Mammary epithelial cell (primary cell): ENCODE measurements at places on chromosomes 1 and 21.

- DNase-seq = no peak
Measured at GRCh38 chr1:220750131-220750515, 2.0 kb downstream of the MTARC2 start.

DNA sequence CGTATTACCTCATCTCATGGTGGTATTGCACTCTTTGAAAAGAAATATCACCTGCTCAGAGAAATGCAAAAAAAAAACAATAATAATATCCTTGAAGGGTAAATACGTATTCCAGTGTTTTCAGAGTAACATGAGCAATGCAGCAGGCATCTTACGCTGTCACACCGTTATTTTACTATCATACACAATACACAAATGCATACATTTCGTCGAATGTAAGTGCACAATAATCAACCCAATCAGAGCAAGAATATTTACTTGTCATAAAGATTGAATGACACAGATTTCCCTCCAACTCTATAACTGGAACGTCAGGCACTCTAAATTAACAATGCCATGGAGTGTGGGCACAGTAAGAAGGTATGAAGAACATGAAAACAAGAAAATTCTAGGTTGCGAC lies 1050.1 kb downstream of the PLA2G4A start:
- no peak for DNase-seq

DNA sequence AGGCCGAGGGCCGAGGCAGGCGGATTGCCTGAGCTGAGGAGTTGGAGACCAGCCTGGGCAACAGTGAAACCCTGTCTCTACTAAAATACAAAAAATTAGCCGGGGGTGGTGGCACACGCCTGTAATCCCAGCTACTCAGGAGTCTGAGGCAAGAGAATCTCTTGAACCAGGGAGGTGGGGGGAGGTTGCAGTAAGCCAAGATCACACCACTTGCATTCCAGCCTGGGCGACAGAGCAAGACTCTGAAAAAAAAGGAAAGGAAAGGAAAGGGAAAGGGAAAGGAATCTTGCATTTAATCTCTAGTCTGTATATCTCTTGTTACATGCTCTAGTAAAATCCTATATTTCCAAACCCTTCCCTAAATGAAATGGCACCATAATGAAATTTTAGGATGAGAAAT lies 328.3 kb upstream of the ADGRL2 start:
- no peak for DNase-seq

GRCh38 chr1:20212085-20212684 lies 25.9 kb upstream of the PLA2G2C start:
- peak; percentile 68 for DNase-seq

DNA sequence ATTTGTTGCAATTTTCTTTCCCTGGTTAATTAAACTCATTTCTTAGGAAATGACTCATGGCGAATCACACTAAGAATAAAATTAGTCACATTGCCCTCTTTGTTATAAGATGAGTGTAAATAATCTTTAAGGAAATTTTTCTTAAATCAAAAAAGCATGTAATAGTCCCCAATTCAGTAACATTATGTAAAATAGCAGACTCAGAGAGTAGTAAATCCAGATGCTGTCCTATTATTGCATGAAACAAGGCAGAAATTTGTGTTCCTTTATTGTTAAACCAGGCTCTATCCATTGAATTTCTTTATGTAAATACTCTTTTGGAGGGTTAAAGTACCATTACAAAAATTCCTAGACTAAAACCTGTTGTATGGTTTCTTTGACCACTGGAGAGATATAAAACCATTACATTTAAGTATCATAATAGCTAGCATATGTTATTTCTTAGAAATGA lies 154.5 kb upstream of the C1orf87 start:
- peak; percentile 25 for DNase-seq

DNA sequence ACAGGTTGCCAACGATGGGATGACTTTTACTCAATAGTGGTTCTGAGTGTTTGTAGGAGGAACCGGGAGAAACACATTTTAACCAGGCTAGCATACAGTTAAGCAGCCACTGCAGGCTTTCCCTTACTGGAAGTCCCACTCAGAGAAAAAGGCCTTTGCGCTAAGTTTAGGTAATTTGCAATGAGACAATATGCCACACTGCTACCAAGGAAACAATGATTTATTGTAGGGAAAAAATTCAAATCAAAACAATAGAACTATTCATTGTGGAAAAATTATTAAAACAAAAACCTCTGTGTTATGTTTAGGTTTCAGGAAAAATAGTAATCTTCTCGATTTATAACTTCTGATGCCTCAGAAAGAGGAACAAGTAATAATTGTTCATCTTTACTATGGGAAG lies 51.4 kb upstream of the CR2 start:
- peak; percentile 15 for DNase-seq

DNA sequence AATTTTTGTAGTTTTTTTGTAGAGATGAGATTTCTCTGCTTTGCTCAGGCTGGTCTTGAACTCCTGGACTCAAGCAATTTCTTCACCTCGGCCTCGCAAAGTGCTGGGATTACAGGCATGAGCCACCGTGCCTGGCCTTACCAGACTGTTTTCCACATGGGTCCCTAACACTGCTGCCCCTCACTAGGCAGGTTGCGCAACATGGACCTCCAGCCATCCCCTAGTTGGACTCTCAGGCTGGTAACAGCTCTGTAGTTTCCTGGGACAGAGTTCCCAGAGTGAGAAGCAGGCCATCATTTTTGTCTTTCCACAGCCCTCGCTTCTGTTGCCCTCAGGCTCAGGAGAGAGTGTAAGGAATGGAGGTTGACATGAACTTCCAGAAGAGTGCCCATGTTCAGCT lies 156.1 kb downstream of the CTH start:
- DNase-seq = no peak

DNA sequence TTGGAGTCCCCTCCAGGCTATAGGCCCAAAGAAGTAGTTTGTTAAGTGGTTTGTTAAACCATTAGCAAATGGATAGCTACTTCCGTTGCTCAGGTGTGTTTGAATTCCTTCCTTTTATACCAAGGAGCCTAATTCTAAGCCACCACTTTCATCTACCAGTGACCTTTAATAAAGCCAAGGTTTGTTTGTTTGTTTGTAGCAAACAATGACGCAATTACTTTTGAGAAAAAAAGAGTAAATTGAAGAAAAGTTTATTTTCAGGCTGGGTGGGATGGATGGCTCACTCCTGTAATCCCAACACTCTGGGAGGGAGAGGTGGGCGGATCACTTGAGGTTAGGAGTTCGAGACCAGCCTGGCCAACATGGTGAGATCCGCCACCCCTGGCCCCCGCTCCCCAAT lies 30.8 kb upstream of the RD3 start:
- no peak for DNase-seq

DNA sequence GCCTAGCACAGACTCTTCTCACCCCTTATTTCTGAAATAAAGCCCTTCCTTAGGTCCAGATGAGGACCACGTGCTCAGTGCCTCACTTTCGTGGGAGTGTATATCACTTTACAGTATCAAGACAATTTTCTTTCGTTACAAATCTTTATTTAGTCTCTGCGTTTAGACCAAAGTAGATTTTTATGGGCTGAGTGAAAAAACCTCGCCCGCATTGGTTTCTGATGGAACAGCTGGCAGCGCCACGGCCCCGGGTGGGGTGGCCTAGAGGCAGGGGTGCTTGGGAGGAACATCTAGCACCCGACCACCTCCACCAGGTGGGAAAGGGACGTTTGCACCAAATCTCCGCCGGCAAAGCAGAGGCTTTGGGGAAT lies 7.6 kb downstream of the SIM2 start:
- DNase-seq = no peak

GRCh38 chr1:84504580-84505492 lies 1.4 kb upstream of the SPATA1 start:
- DNase-seq = peak; percentile 53

DNA sequence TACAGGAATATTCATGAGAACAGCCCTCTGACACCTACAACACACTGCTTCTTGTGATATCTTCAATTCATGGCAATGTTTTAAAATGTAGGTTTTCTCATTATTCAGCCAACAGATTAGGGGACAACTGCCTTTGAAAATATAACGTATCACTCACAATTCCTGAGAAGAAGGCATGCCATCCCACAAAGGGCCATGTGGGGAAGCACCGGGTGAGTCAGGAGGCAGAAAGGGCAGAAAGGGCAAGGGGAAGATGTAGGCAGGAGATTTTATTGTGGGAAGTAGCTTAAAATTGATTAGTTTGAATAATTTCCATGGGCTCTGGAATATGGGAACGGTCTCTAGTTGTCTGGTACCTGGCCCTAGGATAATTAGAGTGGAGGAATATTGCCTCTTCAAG lies 165.7 kb downstream of the HHIPL2 start:
- DNase-seq = no peak

- peak; percentile 43 for DNase-seq
Measured at GRCh38 chr1:173424782-173425407, 52.2 kb upstream of the PRDX6 start.

DNA sequence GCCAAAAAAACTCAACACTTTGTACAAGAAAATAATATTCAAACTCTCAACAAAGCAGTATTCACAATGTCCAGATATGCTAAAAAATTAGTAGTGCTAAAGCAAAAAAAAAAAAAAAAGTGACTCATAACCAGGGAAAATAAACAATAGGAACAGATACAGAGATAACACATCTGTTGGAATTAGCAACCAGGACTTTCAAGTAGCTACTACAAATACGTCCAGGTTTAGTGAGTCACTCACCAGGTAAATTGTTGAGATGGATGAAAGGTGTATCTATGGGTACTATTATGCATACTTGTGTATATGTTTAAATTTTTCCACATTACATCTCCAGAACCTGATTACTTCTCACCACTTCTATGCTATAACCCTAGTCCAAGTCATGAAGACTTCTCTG lies 144.8 kb upstream of the SLC35F3 start:
- peak; percentile 34 for DNase-seq

DNA sequence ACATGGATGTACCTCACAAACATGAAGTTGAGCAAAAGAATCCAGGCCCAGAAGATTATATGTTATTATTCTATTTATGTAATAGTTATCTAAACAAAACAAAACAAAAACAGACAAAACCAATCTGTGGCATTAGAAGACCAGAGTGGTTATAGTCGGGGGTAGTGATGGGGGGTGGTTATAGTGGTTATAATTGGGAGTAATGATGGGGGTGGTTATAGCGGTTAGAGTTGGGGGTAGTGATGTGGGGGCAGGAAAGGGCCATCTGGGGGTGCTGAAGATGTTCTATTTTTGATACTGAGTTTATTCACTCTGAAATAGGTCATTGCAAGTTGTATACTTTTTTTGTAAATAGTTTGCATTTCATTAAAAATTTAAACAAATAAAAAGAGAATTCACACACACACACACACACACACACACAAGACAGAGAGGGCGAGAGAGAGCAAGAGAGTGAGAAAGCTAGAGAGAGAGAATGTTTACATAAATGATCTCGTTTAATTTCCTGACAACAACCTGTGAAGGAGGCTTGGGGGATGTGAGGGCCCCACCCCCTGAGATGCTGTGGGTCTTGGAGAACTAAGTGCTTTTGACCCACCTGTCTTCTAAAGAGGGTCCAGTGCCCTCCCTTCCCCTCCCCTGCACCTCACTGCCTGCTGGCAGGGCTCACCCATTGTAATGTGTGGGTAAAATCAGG lies 37.4 kb downstream of the RHOU start:
- no peak for DNase-seq

DNA sequence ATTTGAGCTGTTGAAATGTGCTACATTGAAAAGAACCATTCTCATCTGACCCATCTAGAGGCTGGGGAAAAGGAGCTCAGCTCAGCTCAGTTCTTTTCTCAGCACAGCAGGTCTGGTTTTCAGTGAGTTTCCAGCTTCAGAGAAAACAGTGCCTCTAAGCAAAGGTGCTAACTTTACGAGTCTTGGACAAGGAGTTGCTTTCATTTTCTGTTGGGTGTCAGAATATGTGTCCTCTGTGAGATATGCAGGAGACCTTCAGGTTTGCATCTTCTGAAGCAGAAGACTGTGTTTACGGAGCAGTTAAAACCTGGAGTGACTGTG lies 321.3 kb upstream of the USP24 start:
- DNase-seq = no peak

- no peak for DNase-seq
Measured at GRCh38 chr1:245762396-245762910, 607.7 kb downstream of the KIF26B start.

DNA sequence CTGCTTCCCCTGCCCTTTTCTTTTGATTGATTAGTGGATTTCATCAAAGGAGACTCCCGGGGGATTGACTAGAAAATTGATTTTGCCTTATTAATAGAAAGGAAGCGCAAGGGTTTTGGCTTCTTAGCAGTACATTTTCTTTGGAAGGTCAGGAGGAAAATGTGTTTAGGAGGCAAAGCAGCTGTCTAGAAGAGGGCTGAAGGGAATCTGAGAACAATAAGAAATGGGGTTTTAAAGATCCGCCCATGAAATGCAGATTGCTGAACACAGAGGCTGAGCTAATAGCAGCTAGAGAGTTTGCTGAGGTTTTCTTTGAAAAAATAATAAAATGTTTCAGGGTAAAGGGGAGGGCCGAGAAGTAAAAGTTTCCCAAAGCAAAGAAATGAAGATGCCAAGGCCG lies 4.9 kb downstream of the SERTAD4 start:
- DNase-seq = no peak

DNA sequence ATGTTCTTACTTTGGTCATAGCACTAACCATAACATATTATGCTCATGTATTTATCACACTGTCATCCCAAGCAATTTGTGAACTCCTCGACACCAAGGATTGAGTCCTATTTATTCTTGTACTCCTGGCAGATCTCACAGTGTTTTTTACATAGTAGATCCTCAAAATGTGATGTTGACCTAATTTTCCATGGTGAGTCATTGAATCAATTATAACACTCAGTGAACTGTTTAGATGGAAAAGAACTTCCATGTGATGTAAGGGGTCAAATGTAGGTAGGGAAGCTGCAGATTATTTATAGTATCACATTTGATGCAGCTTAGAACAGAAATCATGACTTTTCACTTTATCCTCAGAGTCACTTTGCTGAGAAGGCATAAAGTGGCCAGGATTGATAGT lies 281.9 kb upstream of the ADAMTS5 start:
- DNase-seq = no peak

DNA sequence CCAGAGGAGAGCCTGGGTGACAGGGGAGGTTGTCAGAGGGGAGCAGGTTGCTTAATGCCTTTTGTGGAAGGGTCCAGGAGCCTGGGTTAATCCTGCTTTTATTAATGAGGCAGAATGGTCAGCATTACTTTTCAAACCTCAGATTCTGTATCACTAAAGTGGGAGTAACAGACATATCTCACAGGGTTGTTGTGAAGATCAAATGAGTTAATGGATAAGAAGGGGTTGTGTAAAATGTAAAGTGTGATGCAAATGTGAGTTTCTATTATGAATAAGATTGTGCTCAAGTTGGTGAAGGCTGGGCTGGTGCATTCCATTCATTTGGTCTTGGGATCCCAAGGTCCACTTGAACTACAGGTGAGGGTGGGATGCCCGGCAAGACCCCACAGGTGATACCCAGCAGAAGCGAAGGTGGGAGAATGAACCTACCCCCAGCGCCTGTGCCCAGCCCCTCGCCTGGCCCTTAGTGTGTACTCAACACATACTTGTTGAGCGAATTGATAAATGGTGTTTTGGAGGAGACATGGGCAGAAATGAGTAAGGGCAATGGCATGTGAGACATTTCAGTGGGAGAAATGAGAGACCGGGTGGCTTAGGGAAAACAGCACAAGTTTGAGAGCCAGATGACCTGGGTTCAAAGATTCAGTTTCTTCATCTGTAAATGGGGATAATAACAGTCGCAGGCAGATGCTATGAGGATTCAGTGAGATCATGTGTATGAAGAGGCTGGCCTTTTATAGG lies 6.2 kb downstream of the SLC26A9 start:
- peak; percentile 35 for DNase-seq
